Stimulated activated CD4-positive, alpha-beta T cell treated with anti-CD3 and anti-CD28 coated beads, Interleukin-1b, Interleukin-23, amount 100 ng/mL, for 1 hour (primary cell): ENCODE measurements at places on chromosomes 6 and 20.

- DNase-seq, result no peak
These were observed 190.9 kb upstream of the MAN1A1 start for GRCh38 chr6:119540417-119540816.

GRCh38 chr6:103113416-103113815 lies 1719.9 kb downstream of the GRIK2 start:
- DNase-seq, result no peak

DNA sequence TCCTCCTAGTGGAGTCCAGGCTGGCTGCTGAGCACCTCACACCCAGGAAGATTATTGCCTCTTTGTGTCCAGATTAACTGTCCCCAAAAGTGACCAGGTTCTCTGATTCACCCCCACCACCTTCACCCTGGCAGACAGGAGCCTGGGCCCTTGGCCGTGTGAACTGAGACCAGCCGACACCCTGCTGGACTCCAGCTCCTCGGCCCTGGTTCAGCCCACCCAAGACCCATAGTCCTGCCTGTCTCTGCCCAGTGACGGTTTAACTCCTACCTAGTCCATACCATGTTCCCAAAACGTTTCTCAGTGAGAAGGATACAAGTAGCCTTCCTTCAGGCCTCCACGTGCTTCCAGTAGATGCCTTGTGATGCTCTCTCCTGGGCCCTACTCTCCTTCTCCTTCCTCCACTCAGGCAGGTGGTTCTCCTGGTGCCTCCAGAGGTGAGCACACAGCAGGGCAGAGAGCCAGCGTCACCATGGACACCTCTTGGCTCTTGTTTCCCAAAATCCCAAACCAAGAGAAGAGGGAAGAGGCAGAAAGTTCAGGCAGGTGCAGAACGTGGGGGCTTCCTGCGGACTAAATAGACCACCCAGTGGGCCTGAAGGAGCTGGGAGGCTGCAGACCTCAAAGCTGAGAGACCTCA lies 134.4 kb upstream of the CST7 start:
- no peak for DNase-seq

DNA sequence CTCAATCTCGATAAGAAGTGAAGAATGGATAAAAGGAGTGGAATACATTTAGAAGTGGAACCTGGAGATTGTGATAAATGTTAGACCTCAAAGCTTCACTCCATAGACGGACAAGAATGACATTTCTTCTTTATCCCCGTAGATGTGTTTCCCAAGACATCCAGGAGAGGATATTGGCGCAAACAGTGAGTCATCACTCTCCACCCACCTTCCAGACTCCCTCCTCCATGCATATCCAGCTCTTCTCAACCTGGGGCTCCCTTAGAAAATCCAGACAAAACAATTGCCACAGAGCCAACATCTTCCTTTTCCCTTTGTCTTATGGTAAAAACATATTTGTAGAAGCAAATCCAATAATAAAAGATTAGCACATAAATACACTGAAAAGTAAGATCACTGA lies 586.1 kb downstream of the PTPRT start:
- DNase-seq, result no peak

DNA sequence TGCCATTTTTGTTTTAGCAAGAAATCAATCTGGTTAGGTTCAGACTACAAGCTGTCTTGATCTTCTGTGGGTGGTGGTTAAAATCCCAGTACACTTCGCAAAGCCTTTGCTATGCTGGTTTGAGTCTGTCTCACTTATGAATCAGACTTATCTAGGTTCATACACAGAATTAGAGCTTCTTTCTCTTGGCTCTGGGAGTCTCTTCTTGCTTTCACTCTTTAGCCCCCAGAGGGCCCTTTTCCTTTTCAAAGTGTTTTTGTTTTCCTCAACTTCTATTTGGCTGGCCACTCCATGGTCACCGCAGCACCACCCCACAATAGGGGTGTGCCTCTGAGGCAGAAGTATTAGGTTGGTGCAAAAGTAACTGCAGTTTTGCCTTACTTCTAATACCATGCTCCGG lies 21.3 kb downstream of the ECI2 start:
- no peak for DNase-seq

GRCh38 chr6:5636210-5637030 lies 370.3 kb downstream of the NRN1 start:
- DNase-seq, result no peak

DNA sequence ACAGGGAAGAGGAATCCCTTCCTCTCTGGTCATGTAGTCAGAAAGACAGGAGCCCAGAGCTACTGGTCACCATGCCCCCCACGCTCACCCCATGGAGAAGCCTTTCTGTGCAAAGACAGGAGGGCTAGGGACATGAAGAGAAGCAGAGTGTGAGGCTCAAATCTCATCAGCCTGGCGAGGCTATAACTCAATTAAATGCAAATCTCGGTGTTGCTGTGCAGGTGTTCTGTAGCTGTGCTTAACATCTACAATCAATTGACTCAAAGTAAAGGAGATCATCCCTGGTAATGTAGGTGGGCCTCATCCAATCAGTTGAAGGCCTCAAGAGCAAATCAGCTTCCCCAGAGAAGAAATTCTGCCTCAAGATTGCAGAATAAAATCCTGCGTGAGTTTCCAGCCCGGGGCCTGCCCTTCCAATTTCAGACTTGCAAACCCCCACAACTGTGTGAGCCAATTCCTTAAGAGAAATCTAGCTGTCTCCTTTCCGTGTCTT lies 64.4 kb downstream of the CHMP4B start:
- no peak for DNase-seq

DNA sequence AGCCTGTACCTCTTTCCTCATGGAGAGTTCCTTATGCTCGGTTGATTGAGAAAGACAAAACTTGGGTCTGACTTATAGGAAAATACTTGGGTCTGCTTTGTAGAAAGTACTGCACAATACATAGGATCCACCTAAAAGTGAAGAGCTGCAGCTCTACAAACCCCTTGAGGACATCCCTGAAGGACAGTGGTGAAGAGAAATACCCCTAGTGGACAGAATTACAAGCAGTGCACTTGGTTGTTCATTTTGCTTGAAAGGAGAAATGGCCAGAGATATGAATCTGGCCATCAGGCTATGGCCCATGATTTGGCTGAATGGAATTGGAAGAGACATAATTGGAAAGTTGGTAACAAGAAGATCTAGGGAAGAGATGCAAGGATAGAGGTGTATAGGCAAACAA lies 8.3 kb downstream of the CD24 start:
- DNase-seq, result no peak

DNA sequence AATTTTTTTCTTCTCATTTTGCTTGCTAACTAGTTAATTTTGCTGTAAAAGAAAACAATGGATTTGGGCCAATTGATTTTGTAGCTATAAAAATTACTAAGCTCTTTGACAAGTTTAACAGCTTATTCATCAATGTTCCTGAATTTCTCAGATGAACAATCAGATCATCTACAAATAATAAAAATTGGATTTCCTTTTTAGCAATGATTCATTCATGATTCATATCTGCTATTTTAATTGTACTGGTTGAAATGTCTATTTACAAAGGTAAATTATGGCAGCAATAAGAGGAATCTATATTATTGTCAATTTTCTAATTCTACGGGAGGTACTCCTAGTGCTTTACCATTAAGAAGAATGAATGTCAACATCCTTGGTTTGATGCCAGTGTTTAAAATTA lies 178.8 kb upstream of the BTBD3 start:
- DNase-seq, result no peak

DNA sequence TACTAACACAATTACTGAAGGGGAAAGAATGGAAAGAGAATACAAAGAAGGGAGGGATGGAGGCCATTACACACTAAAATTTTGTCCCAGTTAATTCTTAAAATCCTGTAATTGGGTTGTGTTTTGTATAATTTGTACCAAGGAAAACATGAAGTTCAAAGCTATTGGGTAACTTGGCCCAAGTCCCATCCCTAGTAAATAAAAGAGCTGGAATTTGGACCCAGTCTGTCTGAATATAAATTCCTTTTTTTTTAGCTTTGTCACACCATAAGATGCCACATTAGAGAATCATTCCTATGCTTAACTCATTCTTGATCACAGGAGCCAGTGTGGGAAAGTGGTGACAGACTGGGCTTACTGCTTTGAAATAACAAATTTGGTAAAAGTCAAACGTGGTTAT lies 66.8 kb upstream of the CBLN4 start:
- no peak for DNase-seq

- DNase-seq, result no peak
These were observed 18.8 kb upstream of the SDHAF4 start for GRCh38 chr6:70547905-70548304.

GRCh38 chr6:5752391-5752680 lies 254.4 kb downstream of the NRN1 start:
- DNase-seq, result no peak

DNA sequence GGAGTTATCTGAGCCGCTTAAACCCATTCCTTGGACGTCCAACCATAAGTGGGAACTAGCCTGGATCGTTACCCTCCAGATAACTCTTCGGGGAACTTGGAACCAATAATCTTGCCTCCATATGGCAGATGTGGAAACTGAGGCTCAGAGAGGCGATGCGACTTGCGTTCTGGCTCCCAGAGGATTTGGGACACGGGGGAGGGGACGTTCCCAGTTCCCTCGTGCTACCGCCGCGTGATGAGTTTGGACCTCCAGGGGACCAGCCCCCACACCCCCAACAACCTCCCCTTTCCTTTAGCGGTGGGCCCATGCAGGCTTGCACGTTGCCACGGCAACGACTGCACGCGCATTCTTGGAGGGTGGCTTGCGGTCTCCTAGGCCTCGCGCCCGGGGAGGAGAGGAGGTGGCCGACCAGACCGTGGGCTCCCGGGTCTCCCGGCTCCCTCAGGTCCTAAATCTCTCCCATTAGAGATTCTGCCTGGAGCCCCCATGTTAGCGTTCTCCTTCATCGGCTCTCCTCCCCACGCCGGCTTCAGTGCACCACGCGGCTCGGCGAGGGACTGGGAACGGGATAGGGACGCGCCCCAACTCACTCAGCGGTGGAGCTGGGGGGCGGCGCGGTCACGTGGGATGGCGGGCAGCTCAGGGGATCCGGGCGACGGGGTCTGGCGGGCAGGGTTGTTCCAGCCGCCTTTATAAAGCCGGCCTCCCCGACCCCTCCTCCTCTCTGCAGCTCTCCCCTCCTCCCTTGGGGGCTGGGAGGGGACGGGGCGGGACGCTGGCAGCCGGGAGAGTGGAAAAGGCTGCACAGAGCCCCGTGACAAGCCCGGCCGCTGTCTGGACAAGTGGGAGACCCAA lies at the start of gene PLTP:
PLTP (minus strand) TSS at position 670 of the 858 bp plus-strand sequence. CDS start 703 bp downstream, outside the sequence.
- no peak for DNase-seq

DNA sequence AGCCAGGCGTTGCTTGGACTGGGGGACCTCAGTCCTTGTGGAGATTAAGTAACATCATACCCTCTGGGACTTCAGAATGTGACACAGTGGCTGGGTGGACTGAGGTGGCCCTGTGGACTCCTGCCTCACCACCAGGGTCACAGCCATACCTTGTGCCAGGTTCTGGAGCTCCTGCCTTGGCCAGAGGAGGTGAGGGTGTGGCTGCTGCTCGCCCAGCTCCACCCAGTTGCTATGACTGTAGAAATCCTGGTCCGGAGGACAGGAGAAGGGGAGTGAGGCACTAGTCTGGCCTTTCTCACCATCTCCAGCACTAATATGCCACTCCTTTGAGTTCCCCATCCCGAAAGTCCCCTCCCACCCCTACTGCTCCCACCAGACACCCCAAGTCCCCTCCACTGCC lies 1.9 kb downstream of the VWA7 start:
- no peak for DNase-seq

- DNase-seq, result no peak
These were observed at the start of gene COL10A1 for GRCh38 chr6:116126032-116126431. COL10A1 (minus strand) TSS chr6:116126132; CDS start chr6:116125492, 640 bp downstream.

- DNase-seq, result no peak
These were observed 149.7 kb upstream of the TMEM170B start for GRCh38 chr6:11387707-11388430.

DNA sequence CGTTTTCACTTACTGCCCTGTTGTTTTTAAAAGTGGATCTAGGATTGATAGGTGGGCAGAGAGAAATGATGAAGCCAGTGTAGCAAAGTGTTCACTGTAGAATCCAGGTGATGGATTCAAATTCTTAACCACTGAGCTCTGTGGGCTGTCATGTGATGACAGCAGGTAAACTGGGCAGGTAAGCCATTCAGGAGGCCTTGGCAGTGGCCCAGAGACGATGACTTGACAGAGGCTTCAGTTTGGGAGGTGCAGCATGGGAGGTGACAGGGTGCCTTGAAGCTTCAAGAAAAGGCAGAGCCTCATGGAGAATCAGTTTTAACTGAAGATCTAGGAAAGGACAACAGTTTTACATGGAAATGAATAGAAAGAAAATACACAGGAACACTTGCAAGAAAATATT lies 2.0 kb downstream of the NAA20 start:
- DNase-seq, result no peak

DNA sequence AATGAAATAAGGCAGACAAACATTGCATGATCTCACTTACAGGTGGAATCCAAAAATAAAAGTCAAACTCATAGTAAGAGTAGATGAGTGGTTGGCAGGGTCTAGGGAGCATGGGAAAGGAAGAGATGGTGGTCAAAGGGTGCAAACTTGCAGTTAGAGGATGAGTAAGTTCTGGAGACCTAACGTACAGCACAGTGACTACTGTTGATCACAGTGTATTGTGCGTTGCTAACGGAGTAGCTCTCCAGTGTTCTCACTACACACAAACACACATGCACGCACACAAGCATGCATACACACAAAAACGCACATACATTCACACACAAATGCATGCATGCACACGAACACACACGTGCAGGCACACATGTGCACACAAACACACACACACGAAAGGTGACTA lies 54.9 kb downstream of the LY86 start:
- DNase-seq, result no peak

DNA sequence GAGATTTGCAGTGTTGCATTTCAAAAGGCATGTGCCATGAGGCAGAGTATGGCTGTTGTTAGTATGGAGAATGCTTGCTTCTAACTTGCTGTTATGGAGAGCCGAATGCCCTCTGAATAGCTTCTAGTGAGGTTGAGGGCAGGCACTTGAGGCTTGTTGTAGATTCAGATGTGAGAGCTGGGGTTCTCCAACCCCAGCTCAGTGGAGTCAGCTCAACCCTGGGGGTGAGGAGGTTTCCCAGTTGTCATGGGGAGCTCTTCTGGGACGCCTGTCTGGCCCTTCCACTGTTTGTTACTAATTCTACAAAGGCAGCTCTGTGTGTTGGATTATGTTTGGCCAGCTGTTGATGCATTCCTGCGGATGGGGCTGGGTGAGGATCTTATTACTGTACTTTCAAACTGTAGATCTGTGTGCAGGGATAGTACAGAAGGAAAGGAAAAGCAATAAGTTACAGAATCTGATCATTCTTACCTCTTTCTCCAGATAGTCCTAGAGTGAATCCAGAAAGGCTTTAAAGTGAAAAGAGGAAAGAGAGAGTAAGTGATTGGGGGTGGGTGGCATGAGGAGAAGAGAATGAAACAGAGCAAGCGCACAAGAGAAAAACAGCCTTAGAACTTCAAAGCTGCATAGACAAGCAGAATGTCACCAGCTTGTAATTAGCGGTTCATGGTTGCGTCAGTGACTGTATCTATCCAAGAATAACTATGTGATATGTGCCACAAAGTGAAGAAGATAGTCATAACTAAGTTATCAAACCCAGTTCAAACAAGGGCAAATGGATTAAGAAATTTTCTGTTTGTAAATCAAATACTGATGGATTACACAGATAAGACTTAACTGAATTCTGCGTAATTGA lies 148.7 kb downstream of the PRL start:
- DNase-seq, result no peak
